ENCODE measurements at places on chromosomes 7 and 10.

GRCh38 chr10:92490387-92490786 is 83.5 kb downstream of the IDE start:
- DNase-seq = no peak

GRCh38 chr7:66728571-66728970 is 12.0 kb upstream of the RABGEF1 start:
- no peak for DNase-seq

DNA sequence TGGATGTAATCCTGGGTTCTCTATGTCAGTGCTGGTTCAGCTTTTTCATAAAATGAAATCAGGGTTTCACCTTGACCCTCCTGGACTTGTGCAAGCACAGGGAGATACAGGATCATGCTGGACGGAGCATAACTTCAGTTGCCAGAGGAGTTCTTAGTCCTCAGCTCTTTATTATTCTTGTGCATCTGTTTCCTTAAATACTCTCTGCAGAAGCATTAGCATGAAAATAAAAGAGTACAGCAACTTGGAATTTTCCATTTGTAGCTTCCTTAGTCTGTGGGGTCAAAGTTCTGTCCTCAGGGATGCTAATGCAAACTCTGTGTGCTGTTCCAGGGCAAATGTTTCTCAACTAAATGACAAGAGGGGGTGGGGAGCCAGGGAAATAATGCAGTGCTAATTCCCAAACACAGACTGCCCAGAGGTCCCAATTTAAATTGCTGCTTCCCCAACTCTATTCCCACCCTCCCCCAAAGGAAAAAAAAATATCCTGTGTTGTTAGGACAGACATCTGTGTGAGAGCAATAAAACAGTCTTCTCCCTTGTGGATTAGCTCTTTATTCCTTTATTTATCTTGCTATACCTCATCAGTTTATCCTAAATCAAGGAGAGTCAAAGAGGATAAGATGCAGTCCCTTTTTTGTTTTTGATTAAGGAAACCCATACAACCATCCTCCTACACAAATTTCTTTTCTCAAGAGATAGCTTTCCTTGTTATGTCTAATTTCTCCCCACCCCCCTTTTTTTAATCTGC is 905.0 kb downstream of the LRMDA start:
- no peak for DNase-seq

GRCh38 chr10:36739884-36740445 is 385.4 kb upstream of the ANKRD30A start:
- DNase-seq = no peak

- DNase-seq = no peak
Observed at GRCh38 chr7:124643311-124643811, 122.2 kb downstream of the GPR37 start.

GRCh38 chr7:29809533-29810155 is 3.3 kb downstream of the WIPF3 start:
- no peak for DNase-seq

DNA sequence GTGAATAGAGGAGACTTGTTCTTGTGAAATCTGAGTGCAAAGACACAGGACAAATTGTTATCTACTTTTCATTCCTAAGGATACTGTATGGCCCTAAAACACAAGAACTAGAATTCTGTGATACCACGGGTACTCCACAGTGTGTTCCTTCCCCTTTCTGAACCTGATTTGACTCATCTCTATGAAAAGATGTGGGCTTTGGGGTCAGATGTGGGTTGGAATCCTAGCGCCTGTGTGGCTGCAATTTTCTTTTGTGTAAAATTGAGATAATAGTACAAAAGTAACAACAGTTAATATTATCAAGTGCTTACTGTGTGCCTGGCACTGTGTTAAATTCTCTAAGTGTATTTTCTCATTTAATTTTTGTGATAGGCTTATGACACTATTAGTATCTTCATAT is 8.1 kb downstream of the SRGN start:
- DNase-seq = no peak

- DNase-seq = no peak
Observed at GRCh38 chr7:70574314-70574834, 557.6 kb upstream of the GALNT17 start.

GRCh38 chr10:24385776-24386175 is 176.8 kb downstream of the KIAA1217 start:
- no peak for DNase-seq

DNA sequence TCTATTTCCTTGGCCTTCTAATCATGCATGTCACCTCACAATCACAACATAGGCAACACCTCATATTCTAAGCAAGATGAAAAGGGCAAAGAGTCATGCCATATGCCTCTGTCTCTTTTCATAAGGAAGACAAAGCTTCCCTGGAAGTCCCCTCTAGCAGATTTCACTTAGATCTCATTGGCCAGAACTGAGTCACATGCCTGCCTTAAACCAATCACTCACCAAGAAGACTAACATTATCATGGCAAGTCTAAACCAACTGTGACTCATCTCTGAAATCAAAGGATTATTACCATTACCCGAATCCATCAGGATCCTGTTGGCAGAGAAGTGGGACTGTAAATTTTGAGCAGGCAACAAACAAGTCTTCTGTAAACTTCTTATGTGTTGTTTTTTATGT is 27.8 kb downstream of the CAV1 start:
- no peak for DNase-seq

GRCh38 chr10:15321431-15322341 is 49.4 kb downstream of the FAM171A1 start:
- DNase-seq = no peak

DNA sequence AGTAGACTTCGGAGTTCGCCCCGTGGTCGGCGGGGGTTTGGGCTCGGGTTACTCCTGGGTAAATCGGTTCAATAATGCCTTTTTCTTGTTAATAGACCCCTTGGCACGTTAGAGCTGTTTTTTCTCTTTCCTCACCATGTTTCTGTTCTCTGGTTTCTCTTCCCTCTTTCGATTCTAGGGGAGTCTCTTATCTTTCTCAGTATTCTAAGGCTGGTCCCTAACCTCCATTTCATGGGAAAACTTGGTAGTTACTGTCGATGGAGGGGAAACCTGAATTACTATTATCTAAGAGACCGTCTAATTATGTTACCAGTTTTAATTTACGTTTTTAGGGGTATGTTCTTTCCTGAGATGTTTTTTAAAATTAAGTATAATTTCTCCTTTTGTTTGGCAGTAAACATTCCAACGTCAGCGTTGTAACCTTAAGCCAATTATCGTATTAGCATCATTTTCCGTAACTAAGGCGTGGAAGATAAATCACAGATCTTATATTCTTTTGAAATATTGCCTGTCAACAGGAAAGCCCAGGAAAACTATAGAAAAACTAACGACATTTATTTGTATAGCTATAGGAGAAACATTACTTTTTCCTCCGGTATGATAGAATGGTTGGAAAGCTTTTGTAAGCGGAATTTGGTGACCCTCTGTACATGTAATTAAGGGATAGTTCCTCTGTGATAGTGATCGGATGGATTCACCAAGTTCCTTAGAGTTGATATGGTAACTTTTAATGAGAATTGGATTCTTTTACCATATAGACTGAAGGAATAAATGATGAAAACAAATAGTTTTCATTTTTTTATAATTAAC is 847 bp downstream of the BTAF1 start:
- peak; percentile 23 for DNase-seq

- no peak for DNase-seq
Observed at GRCh38 chr7:134371536-134371935, 54.8 kb upstream of the SLC35B4 start.

- no peak for DNase-seq
Observed at GRCh38 chr10:123852411-123852951, 39.1 kb downstream of the CPXM2 start.

- no peak for DNase-seq
Observed at GRCh38 chr10:120684226-120684625, 166.9 kb upstream of the WDR11 start.

DNA sequence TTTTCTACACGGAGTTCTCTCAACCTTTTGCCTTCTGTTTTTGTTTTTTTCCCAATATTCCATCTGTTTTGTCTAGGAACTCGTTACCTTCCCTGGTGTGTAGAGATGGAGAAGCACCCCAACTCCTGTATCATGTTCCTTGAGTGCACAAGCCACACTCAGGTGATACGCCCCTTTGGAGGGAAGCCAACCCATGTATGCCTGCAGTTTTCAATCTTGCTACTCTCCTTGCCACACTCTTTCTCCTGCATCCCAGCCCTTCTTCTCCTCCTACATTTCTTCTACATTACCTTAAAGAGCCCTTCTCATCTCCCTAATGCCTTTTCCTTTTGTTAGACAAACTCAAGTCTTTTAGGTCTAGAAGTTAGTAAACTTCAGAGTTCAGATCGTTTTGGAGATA is 10.2 kb upstream of the SP4 start:
- no peak for DNase-seq

DNA sequence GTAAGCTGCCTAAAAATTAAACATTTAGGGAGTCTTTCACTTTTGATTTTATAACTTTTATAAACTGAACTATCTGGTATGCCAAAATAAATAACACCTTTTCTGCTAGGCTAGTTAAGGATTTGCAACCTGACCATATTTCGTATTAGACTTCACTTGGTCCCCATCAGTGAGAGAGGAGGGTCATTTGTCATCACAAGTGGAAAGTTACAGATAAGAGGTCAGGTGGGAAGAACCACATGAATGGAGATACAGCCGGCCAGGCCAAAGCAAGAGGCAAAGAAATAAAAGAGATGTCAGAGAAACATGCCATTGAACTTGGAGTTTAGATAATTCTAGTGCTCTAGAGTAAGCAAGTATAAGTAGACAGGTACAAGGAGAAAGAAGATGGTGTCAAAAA is 44.5 kb upstream of the STMP1 start:
- no peak for DNase-seq

- DNase-seq = no peak
Observed at GRCh38 chr10:14173391-14173705, 157.4 kb downstream of the FRMD4A start.

GRCh38 chr7:8260871-8261694 is 884 bp downstream of the ICA1 start:
- peak; percentile 28 for DNase-seq

DNA sequence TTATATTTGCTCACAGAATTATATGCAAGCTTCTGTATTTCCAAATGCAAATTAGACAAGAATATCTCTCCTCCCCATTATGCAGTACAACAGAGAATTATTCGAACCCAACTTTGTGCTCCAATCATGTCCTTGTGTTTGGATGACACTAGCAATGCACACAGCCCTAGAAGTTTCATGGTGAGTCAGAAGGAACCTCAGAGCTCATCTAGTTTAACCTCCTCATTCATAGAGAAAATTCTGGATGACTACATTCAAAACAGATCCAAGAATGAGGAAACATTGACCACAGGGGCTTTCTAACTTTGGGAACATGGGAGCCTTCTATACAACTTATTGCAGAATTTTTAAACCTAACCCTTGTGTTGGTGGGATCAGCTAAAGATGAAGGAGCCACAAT is 12.8 kb upstream of the ARID5B start:
- no peak for DNase-seq

DNA sequence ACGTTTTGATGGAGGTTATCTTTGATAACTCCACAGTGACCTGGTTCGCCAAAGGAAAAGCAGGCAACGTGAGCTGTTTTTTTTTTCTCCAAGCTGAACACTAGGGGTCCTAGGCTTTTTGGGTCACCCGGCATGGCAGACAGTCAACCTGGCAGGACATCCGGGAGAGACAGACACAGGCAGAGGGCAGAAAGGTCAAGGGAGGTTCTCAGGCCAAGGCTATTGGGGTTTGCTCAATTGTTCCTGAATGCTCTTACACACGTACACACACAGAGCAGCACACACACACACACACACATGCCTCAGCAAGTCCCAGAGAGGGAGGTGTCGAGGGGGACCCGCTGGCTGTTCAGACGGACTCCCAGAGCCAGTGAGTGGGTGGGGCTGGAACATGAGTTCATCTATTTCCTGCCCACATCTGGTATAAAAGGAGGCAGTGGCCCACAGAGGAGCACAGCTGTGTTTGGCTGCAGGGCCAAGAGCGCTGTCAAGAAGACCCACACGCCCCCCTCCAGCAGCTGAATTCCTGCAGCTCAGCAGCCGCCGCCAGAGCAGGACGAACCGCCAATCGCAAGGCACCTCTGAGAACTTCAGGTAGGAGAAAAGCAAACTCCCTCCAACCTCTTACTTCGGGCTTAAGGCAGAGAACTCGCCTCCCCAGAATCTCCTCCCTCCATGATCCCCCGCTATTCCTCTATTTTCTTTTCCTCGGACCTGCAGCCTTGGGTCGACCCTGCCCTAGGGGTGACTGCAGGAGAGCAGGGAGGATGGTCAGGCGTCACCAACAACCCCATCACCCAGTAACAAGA is at the start of gene SERPINE1:
SERPINE1 (plus strand) TSS at position 454 of the 809 bp plus-strand sequence. CDS start 1,290 bp downstream, outside the sequence.
- DNase-seq = peak; percentile 82
